ENCODE measurements at places on chromosomes 3 and 15.

GRCh38 chr3:125322166-125322565, 53.0 kb downstream of the ZNF148 start:
- no peak for DNase-seq

DNA sequence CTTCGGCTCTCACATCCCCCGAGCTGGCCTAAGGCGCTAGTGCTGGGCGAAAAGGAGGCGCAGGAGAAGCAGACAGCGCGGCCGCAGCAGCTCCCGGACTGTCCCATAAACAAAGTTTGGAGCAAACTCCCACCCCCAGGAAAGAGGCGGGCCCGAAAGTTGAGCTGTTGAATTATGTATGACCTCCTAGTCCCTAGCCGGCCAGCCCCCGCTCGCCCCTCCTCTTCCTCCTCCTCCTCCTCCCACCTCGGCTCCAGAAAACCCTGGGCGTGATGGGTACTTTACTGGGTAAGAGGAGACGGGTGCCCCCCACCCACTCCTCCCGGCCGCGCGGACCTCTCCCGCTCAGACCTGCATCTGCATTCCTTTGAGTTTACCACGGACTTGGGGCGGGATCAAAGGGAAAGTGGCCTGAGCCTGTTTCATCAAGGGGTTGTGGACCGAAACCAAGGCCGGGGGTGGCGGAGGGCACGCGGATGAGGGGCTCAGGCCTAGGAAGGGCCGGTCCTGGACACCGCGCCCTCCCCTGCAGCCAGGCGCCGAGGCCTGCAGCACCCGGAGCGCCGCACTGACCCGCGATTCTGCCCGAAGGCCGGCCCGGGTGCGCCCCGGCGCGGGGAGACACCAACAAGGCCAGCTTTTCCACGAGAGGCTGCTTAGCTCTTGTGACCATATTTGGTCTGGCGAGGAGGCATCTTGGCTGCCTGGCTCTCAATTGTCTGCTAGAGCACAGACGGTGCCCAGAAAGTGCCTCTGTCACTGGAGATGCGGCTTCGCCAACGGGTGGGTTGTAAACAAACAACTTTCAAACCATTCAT, at the start of gene WWTR1:
Gene WWTR1 (minus strand): TSS at position 100 of the 818 bp plus-strand sequence. CDS start 719 bp downstream, outside the sequence.
- peak; percentile 58 for DNase-seq

GRCh38 chr3:30496066-30496966, 110.1 kb upstream of the TGFBR2 start:
- DNase-seq: no peak

DNA sequence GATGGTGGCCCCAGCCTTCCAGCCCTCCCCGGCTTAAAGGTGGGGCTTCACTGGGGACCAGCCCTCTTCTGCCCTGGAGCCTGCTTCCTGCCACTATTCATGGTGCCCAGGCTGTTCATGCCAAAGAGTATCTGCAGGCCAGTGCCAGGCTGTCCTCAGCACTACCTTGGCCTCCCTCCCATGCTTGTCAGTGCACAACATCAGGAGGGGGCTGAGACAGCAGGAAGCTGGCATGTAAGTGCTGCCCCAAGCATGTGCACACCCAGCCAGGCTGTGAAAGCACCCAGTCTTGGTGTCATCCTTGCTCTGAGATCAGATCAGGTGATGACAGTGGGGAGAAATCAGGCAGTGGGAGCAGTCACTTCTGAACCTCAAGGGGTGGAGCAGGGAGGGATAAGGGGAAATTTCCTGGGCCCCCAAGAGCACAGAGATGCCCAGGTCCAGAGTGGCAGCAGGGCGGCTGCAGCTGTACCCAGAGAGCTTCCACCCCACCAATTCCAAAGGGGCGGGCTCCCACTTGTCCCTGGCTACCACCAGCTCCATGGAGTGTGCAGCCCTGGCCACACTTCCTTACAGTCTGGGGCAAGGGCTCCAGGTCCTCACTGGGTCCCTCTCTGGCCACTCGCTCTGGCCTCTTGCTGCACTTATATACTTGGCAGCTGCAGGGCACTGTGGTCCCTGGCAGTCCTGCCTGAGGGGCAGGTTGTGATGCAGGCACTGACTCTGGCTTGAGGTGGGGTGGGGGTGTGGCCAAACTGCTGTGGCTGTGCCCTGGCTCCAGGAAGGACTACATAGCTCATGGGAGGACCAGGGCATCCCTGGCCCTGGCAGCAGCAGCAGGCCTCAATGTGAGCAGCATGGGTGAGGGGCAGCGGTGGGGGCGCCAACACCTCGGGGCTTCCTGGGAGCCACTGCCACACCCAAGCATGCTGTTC, 91.4 kb upstream of the TNFSF10 start:
- DNase-seq: no peak

GRCh38 chr3:169456900-169457299, 206.6 kb downstream of the MECOM start:
- no peak for DNase-seq
